Kidney epithelial cell (primary cell): ENCODE measurements at places on chromosomes 2 and 18. TPM values are rescaled to one million over a fixed set of nuclear protein-coding genes. Genes with fewer than 3 reads are reported as not detected.

Gene NYAP2
- not detected in 2 replicates for total RNA-seq

Gene ST3GAL5
- total RNA-seq: 3.0 and 3.8 TPM in 2 replicates

- DNase-seq: no peak
Observed at GRCh38 chr18:35041815-35042387, 688 bp downstream of the MAPRE2 start.

DNA sequence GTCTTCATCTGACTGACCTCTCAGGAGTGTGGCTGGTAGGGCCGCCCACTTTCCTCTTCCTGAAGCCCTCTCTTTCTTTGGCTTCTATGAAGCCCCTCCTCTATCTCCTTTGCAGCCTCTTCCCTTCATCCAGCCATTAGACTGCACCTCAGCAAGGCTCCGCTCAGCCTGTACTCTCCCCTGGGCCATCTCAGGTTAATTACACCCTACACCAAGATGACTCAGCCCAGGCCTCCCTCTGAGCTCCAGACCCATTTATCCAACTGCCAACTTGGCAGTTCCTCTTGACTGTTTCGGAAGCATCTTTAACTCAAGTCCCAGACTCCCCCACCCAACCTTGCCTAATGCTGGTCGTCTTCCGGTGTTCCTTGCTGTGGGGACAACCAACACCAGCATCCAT, 5.8 kb upstream of the WNT6 start:
- peak; percentile 43 for DNase-seq

DNA sequence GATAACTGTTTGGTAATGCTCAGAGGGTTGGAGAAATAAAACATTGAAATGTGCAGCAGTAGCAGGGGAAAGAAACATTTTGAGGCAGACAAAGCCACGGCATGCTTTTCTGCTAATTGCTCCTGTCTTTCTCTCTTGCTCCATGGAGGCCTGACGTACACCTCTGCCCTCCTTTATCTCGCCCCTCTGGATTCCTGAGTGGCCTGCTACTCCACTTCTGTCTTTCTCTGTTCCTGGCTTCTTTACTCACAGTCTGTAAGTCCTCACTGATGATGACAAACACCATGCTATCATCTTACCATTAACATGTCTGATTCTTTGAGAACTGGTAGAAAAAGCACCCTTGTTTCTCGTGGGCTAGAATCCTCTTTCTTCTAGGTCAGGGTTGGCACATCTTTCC, 392.9 kb downstream of the MEIS1 start:
- DNase-seq: no peak

DNA sequence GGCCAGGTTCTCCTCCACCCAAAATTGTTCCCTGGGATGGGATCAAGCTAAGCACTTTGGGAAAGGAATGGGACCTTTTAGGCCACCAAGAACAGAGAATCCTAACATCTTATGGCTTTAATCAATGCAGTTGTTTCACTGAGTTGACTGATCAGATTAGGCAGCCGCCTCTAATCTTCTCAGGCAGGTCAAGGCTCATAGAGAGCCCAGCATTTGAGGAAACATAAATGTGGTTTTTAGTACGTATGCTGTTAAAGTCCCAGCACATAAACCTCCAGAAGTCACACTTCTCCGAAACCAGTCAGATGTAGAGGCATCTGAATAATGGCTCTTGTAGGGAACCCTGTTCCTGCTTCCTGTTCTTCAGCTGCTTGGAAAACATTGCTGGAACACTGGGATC, 99.5 kb upstream of the RMDN2 start:
- no peak for DNase-seq
